ENCODE measurements at places on chromosomes 6 and 20.

GRCh38 chr20:11120431-11120830, 446.6 kb upstream of the JAG1 start:
- DNase-seq, result no peak

DNA sequence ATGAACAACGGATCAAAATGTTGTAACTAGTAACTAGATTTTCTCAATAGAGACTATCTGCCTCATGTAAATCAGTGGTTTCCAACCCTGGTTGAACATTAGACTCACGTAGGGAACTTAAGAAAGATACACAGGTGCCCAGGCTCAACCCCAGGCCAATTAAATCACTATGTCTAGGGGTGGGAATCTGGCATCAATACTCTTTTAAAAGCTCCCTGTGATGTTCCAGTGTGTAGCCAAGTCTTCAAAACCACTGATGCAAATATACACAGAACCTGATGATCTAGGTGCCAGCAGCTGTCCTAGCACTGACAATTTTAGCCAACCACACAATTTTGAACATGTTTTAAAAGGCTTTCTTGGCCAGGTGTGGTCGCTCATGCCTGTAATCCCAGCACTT, 128.7 kb downstream of the TBC1D32 start:
- no peak for DNase-seq

- no peak for DNase-seq
Observed at GRCh38 chr6:144087789-144088426, 7.5 kb downstream of the SF3B5 start.

GRCh38 chr6:94269256-94269655, 849.9 kb upstream of the EPHA7 start:
- no peak for DNase-seq

- no peak for DNase-seq
Observed at GRCh38 chr6:135002974-135003703, 51.5 kb downstream of the HBS1L start.

GRCh38 chr6:24157886-24158285, 31.9 kb downstream of the NRSN1 start:
- DNase-seq, result no peak

DNA sequence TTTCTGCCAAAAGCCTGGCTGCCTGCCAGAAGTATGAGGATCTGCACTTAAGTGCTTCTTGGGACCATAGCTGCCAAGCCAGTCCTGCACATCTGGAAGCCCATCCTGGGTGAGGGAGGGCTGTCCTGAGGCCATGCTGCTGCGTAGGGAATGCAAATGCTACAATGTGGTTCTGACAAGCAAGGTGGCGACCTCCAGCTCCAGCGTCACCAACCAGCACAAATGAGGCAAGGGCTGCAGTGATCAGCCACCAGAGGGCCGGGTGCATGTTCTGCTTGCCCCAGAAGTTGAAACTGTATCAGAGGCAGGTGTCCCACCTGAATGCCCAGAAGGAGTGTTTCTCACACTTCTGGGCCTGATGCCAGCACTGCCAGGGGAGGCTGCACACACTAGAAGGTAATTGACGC, 99.1 kb upstream of the KCNQ5 start:
- no peak for DNase-seq

GRCh38 chr20:19094959-19095541, 117.4 kb upstream of the SLC24A3 start:
- no peak for DNase-seq

GRCh38 chr6:22506496-22506895, 62.9 kb upstream of the HDGFL1 start:
- DNase-seq, result no peak

GRCh38 chr20:60403105-60403741, 445.0 kb downstream of the CDH26 start:
- no peak for DNase-seq

DNA sequence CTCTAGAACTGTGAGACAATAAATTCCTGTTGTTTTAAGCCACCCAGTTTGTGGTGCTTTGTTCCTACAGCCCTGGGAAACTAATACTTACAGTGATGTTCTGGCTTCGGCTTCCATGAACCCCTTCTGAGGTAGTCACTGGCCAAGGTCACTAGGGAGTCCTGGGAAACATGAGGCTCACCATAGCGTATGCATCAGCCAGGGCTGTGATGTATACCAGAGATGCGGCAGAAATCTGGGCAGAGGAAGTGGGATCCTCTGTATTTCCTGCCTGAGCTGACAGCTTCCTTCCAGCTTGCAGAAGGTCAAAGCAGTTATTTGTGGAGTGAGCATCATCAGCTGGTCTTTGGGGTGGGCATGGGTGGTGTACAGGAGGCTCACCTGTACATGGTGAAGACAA, 27.9 kb downstream of the KAT14 start:
- DNase-seq, result no peak

DNA sequence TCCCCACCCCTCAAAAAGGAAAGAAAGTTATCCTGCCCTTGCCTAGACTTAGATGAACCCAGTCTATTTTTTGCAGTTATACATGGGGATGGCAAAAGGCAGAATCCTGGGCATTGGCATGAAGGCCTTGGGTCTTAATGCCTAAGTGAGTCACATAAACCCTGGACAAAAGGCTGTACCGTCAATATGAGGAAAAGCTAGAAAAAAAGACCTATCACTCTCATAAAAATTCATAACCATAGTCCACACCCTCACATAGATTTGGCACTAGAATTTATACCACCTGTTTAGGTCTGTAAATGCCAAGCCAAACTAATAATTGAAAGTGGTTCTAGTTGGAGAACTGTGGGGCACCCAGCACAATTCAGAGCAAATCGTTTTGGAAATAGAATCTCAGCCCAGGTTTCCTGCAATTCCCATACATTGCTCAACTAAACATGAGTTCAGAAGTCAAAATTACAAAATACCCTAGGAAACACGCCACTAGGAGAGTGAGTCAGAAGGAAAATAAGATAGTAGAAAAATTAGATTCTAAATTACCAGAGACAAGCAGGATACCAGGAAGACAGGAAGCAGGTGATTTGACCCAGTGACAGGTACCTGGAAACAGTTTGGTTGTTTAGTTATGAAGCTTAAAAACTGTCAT, 70.4 kb upstream of the FUCA2 start:
- DNase-seq, result no peak

GRCh38 chr20:24616258-24617079, 147.0 kb downstream of the SYNDIG1 start:
- DNase-seq, result no peak

DNA sequence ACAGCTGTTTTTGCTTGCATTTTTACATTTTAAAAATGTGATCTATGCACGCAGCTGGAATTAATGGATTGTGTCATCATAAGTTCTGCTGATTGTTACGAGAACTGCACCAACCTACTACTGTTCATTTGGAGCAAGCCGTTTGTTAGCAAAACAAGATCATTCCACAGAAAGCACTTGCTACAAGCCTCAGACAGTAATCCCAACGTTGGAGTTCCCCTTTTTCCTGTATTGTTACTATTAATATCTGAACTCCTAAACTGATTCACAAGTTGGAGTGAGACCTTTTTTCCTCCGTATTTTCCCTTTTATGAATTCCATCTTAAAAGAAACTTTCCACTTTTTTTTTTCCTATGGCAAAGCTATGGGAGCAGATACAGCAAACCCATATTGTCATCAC, 3.5 kb downstream of the TENT5A start:
- DNase-seq, result no peak

DNA sequence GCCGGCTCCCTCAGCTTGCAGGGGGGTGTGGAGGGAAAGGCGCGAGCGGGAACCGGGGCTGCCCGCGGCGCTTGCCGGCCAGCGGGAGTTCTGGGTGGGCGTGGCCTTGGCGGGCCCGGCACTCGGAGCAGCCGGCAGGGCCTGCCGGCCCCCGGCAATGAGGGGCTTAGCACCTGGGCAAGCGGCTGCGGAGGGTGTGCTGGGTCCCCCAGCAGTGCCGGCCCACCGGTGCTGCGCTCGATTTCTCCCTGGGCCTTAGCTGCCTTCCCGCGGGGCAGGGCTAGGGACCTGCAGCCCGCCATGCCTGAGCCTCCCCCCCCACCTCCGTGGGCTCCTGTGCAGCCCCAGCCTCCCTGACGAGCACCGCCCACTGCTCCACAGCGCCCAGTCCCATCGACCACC, 514.5 kb upstream of the GJE1 start:
- no peak for DNase-seq
